Activated naive CD8-positive, alpha-beta T cell treated with anti-CD3 and anti-CD28 coated beads, Interleukin-2, amount 10 ng/mL, durations not matched to agents 7 days and 5 days (primary cell): ENCODE measurements at places on chromosomes 13 and 19.

- no peak for DNase-seq
Observed at GRCh38 chr13:30256713-30257467, 50.5 kb downstream of the KATNAL1 start.

- DNase-seq, result peak; percentile 90
Observed at GRCh38 chr19:18388100-18388959, 2.4 kb downstream of the GDF15 start.

DNA sequence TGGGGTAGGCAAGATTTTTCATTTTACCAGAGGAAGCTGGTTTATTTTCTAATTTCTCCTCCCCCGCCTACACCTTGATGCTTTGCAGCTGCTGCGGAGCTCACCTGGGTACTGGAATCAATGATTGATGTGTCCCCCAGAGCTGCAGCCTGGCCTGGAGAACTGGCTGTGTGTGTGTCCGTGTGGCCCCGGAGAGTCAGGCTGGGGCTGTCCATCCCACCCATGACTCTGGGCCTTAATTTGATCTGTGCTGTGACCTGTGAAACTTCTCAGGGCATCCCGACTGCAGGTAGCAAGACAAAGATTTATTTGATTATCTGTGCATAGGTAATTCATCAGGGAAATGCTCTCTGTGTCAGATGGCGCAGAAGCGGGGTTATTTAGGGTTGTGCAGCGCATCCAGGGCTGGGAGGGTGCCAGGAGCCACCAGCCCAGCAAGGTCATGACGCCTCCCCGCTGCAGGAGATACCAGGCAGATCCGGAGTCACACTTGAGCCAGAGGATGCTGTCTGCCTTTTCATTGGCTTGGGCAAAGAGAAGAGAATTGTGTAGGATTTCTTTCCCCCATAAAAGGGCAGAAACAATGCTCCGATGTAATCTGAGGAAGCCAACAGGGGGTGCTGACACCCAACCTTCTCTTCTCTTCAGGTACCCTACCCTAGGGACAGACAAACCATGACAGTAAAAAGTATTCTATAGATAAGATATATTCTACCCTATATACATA is 346.6 kb downstream of the TSHZ3 start:
- DNase-seq, result no peak

GRCh38 chr19:45403272-45403671 is 1.6 kb downstream of the PPP1R13L start:
- no peak for DNase-seq

GRCh38 chr13:42413484-42413815 is 141.5 kb downstream of the AKAP11 start:
- no peak for DNase-seq

- no peak for DNase-seq
Observed at GRCh38 chr13:34765446-34766180, 176.5 kb upstream of the NBEA start.

DNA sequence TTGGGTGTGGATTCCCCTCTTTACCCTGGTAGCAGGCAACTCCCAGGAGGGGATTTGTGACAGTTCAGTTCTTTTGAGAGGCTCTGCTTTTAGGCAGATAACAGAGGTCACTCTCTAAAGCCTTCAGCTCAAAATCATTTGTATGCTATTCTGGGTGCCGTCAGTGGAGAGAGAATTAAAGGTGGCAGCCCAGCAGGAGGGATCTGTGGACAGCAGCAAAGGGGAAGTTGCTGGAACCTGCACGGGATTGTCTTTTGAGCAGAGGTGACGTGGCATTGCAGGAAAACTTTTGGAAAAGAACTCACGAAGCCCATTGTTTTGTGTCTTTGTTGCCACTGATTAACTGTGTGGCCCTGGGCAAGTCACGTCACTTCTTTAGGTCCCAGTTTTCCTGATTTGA is 62.4 kb upstream of the C1QTNF9 start:
- no peak for DNase-seq

DNA sequence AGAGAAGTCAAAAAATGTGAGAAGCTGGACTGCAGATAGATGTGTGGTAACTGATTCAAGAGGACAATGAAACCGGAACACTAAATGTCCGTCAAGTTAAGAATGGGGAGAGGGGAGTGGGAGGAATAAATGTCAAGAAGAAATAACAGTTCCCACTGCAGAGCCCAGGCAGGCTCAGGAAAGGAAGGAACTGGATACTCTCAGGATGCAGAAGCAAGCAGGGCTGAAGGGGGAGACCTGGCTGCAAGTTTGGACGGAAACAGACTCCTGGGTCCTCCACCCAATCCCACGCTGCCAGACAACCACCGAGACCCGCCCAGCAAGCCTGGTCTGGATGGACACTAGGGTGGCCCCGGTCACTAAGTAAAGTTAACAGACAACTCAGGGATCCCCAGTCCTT is 18.1 kb downstream of the TUBGCP3 start:
- DNase-seq, result no peak

- DNase-seq, result no peak
Observed at GRCh38 chr13:102965802-102966201, 100.4 kb downstream of the SLC10A2 start.

DNA sequence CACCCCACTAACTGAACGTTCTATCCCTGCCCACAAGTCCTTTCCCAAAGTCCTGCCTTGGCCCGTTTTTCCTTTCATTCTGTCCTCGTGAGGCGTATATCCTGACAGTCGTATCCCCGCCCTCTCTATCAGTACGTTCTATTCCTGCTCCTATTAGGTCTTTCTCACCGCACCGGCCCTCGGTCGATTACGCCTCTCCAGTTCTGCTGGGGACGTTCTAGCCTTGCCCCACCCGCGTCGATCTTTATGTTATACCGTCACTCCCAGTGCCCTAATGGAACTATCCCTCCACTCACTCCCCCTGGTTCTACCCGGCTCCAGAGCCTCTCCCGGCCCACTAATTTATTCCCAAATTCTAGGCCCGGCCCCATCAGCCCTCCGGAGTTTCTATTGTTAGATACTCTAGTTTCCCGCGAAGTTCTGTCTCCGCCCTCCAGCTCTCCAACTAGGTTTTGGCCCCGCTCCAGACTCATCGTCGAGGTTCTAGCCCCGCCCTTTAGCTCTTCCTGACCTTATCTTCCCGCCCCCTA is 2.0 kb downstream of the PLAUR start:
- no peak for DNase-seq

DNA sequence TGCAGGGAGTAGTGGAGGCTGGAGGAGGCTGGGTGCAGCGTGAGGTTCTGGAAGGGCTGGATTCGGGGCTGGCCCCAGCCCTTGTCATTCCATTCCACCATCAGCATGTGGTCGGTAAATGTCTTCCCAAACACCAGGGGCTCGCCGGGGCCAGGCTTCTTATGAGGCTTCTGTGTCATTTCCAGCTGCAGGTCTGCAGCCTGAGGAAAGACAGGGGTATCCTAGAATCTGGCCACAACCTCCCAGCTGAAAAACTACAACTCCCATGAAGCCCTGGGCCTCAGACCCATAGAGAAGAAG is 4.4 kb downstream of the BCAT2 start:
- DNase-seq, result no peak

DNA sequence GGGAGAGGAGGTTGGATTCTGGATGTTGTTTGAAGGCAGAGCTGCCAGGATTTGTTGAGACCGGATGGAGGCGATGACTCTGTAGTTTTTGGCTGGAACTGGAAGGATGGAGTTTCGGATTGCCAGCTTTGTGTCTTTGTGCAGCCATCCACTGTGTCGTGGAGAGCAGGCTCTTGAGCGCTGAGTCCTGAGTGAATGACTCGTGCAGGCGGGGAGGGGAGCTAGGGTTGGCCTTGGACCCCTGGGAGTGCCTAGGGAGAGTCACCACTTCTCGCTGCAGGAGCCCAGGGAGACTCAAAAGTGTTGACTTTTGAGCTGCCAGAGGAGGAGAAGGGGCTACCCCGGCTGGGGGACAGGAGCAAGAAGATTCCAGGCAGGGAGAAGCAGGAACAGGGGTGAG is 3.9 kb downstream of the TOMM40 start:
- DNase-seq, result no peak

DNA sequence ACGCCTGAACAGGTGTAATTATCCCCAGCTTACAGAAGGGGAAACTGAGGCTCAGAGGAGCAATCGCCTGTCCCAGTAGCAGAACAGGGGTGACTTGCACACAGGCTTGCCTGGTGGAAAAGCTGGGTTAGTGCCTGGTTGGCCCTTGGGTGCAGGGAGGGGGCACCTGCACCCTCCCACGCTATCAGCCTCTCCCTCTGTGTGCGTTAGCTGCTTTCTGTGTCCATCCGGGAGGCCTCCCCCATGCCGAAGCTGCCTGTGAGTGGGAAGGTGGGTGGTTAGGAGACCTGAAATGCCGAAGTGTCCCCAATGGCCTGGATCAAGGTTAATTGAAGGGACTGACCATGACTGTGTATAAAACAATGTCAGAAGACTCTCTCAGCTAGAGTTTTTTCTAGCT is 295.0 kb downstream of the ZNF536 start:
- no peak for DNase-seq

GRCh38 chr19:40604647-40605215 is 3.6 kb downstream of the LTBP4 start:
- DNase-seq, result no peak

GRCh38 chr13:28058866-28059613 is 41.3 kb downstream of the FLT3 start:
- peak; percentile 29 for DNase-seq

GRCh38 chr13:50609011-50609410 is 234.5 kb downstream of the DLEU7 start:
- no peak for DNase-seq

DNA sequence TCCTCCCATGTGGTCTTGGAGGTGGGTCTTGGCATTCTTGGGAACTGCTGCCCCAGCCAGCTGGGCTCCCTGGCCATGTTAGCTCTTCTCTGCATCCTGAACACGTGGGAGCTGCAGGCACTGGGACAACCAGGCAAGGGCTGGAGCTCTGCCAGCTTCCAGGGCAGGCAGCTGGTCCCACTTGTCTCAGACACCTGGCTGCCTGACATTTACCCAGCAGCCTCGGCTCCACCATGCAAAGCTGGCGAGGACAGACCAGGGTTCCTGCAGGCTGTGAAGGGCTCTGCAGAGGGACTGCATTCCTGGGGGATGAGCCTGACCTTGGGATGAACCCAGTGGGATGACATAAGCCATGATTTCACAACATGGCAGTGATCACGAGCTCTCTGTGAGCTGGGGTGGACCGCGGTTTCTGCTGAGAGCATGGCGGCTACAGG is 99.0 kb upstream of the TSHZ3 start:
- DNase-seq, result no peak

DNA sequence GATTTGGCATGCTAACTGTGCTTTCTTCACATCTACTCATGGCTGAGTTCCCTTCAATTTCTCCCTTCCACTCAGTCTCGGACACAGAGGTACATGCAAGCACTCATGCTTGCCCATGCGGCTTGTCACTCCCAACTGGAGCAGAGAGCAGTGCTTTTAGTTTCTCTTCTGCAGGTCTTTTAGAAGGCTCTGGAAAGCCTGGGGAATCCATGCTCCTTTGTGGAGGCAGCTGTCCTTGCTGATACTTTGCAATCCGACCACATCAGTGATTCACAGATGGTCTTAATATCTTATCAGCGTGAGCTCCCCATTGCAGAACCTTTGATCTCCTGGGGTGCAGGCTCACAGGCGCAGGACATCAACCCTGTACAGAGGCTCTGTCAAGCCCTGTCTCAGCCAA is 203.9 kb downstream of the COL4A1 start:
- no peak for DNase-seq

- no peak for DNase-seq
Observed at GRCh38 chr13:70905035-70905434, 796.8 kb upstream of the KLHL1 start.

GRCh38 chr13:93409816-93410215 is 183.2 kb downstream of the GPC6 start:
- DNase-seq, result no peak

DNA sequence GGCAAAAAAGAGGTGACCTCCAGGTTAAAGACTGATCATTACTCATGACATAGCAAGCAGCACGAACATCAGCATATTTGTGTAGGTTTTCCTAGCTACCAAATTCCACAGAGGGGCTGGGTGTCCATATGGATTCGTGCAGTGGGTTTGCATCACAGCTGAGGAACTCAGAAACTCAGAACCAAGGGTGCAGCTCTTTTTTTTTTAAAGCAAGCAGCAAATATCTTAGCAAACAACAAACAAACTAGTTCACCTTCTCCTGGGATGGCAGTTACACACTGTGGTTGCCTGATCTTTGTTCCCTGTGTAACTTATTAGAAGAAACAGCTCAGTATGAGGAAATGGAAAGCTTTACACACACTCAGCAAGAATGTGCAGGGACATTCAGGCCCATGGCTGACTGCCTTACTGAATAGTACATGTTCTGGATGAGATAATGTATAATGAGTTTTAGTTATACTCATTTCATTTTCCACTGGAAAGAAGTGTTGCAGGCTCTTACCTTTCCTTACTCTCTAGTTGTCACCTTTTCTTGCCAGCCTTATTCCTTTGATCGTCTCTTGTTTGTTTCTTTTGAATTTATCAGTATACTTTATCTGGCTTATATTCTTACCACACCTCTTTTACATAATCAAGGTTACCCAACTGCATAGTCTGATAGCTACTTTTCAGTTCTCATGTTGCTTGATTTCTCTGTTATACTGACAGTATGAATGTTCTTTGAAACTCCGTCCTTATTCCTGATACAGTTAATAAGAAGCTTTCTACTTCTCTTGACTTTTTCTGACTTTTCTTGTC is 4.3 kb downstream of the NDFIP2 start:
- DNase-seq, result no peak

GRCh38 chr13:102466610-102467190 is 64.9 kb upstream of the FGF14 start:
- DNase-seq, result no peak
